ENCODE measurements at places on chromosomes 2 and 18.

DNA sequence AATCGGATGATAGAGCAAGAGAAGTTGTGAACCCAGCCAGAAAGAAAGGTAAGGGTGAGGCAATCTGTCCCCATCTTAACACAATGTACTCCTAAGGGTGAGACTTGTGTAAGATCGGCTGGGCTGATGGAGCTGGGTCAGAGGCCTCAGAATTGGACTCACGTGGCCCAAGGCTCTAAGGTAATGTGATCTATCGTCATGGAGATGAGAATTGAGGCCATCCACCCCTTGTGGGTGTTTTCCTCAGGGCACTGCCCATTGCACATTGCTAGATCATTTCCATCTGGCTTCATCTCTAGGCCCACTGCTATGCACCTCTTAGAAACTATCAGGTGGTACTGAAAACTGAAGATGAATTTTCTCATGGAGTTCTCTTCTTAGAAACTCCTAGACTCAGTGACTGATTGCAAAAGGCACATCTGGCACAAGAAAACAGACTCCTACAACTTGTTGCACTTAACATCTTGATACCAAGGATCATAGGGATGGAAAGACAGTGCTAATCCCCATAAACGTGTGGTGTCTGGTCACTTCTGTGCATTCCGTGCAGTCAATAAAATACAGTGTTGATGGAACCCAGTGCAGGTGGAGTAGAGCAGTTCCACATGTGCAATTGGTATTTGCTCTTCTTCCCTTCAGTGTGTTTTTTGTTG is 228.9 kb upstream of the FOSL2 start:
- no peak for DNase-seq

DNA sequence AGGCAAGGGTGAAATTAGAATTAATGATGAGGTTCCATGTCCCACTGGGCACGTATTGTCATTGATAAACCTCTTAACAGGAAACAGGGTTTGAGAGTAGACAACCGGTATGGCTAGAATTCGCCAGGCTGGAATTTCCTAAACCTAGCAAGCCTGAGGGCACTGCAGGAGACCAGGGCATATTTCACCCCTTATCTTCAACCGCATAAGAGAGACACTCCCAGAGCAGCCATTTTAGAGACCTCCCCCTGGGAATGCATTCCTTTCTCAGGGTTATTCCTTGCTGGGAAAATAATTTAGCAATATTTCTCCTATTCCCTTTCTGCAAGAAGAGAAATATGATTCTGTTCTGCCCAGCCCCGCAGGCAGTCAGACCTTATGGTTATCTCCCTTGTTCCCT is 334.6 kb upstream of the LYPD1 start:
- no peak for DNase-seq

DNA sequence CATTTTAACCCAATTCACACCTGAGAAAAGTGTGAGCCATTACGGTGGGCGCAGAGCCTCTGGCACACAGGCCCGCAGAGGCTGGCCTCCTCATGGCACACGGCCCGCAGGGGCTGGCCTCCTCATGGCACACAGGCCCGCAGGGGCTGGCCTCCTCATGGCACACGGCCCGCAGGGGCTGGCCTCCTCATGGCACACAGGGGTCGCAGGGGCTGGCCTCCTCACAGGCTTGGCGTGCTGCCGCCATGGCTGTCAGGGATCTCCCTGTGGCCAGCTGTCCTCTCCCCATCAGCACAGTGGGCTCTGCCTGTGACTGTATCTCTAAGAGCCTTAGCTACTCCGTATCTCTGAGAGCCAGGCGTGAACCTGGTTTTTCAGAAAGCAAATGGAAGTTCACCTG is 24.6 kb downstream of the ANO7 start:
- DNase-seq: no peak

- DNase-seq: no peak
Measured at GRCh38 chr2:28002181-28002580, 111.7 kb downstream of the BABAM2 start.

- no peak for DNase-seq
Measured at GRCh38 chr2:236057375-236057774, 110.8 kb downstream of the GBX2 start.

DNA sequence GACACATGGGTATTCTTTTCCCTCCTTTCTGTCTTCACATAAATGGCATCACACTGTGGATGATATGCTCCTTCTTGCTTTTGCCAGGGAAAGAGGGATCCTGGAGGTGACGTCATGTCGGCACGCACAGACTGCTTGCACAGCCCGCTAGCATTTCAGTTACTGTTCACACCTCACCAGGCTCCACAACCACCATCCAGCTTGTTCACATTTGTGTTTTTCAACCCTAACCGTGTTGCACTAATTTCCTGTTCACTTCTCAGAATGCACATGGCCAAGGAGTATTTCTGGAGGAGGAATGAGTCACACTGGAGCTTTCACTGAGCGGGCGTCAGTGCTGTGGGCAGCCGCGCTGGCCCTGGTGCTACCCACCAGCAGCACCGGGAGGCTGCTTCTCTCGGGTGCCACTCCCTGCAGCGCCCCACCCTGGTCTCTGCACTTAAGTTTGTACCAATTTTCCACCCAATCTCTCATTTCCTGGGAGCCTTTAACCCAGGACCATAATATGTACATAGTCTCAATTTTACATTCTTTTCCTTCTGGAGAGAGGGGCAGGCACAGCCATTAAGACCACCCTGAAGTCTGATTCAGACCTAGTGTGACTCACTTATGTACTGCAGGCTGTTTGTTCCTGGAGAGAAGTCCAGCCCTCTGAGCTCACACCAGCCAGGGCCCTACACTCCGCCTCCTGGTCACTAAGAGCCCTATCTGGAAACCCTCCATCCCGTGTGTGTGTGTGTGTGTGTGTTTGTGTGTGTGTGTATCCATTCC is 65.1 kb downstream of the MBP start:
- DNase-seq: peak; percentile 92

- DNase-seq: no peak
Measured at GRCh38 chr18:26461405-26461804, 86.9 kb downstream of the KCTD1 start.

DNA sequence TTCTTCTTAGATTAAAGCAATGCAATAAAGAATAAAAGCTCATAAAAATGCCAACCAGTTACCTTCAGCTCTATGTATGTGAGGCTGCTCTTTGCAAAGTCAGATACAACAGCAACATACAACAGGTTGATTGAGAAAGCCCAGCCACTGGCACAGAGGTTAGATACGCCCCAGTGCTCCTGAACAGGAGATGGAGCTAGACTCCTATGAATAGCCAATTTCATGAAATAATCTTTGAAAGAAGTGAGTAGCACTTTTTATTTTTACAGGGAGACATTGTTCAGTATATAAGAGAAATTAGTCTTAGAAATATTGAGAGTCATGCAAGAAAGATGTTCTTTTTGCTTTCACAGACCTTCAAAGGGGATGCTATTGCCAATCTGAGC is 362.4 kb upstream of the MEX3C start:
- no peak for DNase-seq

GRCh38 chr2:71181316-71181715 is 45.6 kb downstream of the PAIP2B start:
- no peak for DNase-seq

- no peak for DNase-seq
Measured at GRCh38 chr18:54812885-54813284, 15.4 kb upstream of the RAB27B start.

All from stimulated activated effector memory CD8-positive, alpha-beta T cell treated with anti-CD3 and anti-CD28 coated beads, Interleukin-12 subunit alpha, Interleukin-12 subunit beta, amount 100 ng/mL, for 72 hours (primary cell).